ENCODE measurements at places on chromosomes 13 and 19.

- no peak for DNase-seq
These were observed 42.5 kb downstream of the SYDE1 start for GRCh38 chr19:15149737-15150136.

DNA sequence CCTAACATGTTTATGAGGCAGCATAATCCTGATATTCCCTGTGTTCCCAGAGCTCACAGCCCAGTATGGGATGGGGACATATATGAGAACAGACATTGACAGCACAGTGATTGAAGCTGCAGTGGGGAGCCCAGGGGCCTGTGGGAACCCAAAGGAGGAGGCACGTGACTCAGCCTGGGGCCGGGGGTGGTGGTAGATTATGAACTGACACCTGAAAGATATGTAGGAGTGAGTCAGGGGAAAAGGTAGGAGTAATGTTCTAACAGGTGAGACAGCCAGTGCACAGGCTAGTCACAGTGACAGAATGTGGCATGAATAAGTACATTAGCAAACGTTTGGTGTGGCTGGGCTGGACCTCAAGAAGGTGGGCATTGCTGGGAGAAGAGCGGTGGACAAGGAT is 29.0 kb downstream of the CKM start:
- no peak for DNase-seq

DNA sequence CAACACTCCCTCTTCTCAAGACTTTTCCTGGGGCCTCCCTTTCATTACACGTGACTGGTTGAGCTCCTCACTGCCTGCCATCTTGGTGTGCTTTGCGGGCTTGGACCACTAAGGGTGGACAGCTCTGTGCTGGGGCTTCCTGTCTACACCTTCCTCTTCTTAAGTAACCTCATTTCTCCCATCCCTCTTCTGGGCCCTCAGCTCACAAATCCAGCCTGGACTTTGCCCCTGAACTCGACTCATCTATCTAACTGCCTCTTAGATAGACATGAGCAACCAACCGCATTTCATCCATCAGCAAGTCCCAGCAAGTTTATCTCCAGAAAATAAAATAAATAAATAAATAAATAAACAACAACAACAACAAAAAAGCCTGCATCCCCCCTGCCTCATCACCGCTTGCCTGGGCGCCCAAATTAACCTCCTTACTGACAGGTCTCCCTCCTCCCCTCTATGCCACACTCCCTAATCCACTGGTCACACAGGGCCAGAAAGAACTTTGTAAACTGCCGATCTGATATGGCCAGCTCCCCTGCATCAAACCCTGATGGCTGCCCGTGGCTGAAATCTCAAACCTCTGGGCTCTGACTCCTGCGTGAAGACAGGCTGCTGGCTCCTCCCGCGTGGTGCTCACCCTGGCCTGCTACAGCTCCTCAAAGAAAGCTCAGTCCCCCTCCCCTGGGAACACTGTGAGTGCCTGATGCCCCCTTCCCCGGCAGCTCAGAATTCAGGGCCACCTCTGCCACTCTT is 7.8 kb downstream of the ISOC2 start:
- no peak for DNase-seq

DNA sequence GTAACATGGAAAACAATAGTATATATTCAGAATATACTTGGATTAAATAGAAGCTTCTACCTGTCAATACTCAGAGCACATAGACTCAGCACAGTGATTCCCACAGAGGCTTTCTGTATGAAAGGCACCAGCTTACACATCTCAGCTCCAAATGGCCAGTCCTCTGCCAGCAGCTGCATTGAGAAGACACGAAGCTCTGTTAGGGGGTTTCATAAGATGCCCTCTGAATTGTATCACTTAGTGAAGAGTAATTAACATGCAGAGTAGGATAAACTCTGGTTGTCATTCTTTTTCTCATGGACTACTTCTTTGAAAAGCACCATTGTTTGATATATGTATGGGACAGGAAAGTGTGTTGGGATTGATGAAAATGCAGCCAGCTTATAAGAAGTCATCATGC is 15.2 kb downstream of the EDNRB start:
- no peak for DNase-seq

Measured in AG08395 (cell line).